ENCODE measurements at places on chromosomes 16 and 17.

DNA sequence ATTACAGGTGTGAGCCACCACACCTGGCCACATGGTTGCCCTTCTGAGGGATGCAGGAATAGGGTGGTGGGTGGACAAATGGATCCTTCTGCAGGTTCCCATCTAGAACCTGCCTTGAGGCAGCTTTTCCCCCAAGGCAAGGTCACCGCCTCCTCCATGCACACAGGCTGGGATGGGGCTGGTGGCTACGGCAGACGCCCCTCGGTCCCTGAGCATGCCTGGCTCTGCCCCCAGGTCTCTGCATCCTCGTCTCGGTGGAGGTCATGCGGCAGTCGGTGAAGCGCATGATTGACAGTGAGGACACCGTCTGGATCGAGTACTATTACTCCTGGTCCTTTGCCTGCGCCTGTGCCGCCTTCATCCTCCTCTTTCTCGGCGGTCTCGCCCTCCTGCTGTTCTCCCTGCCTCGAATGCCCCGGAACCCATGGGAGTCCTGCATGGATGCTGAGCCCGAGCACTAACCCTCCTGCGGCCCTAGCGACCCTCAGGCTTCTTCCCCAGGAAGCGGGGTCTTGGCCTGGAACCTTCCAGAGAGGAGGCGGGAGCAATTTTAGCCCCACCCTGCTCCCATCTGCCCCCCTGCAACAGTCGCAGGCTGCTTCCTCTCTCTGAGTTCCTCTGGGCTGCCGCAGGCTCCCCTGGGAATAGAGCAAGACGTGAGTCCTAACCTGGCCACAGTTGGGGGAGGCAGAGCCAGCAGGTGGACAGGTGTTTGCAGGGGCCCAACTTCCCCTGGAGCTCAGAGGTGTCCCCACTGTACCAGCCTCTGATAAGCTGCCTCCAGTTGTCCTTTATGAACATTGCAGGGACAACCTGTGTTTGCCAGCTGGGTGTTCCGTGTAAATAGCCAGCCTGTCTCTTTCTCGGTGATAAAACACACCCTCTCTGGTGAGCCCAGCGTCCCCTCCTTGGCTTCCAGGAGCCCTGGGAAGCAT, 11.7 kb downstream of the CACNG1 start:
- no peak for DNase-seq

GRCh38 chr16:30570636-30571444, 674 bp downstream of the ZNF688 start:
- DNase-seq = peak; percentile 57

DNA sequence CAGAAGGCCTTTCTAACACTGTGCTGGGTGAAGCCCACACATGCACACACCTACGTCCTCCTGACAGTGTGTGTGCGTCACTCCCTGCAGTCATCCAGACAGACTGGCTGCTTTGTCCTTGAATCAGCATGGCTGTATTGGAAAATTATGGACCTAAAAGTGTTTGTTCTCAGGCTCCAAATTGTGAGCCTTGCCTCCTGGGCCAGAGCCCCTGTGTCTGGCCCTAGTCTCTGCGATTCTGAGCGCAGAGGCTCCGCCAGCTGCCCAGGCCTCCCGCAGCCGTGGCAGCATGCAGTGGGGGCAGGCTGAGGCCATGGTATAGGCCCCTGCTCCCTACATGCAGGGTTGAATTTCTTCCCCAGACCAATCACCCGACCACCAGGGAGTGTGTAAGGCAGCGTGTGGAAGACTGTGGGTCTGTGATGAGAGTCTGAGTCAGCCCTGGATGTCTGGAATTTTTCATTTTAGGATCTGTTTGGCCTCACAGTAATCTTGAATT, 166.9 kb downstream of the LGALS9B start:
- no peak for DNase-seq

DNA sequence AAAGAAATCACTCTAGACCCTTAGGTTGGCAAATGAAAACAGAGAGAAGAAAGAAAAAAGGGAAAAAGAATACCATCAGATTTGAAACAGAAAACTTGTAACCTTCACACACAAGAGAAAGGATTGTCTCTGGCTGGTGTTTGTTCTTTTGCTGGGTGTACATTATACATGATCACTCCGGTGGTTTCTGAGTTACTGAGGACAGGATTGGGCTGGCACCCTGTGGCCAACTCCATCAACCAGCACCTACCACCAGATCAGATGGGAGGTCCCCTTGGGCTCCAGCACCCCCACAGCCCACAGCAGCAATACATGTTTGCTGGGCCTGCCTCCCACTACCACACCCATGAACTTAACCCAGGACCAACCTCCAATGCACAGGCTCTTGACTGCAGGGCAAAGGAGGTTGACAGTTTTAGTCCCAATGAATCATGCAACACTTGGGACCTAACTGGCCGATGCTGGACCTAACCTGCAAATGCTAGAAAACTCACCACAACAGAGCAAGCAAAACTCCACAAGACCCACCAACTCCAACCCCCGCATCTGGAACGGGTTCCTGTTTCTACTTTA, 308.3 kb downstream of the SOX9 start:
- no peak for DNase-seq

DNA sequence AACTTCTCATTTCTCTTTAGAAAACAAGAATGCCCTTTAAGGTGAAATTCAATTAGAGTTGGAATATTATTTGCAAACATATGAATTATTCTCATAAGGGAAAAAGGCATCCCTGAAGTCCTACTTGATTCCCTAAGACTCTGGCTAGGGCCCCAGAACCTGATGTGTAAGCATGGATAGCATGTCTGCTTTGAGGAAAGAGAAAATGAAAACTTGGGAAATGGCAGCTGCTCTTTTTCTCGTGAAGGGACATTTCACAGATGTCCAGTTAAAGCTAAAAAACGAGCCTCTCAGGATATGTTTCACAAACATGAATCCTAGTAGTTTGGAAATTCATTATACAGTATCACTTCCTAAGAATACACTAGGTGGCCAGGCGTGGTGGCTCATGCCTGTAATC, 112.3 kb upstream of the CLEC3A start:
- no peak for DNase-seq

- no peak for DNase-seq
These were observed 8.1 kb downstream of the CNP start for GRCh38 chr17:41974658-41975057.

DNA sequence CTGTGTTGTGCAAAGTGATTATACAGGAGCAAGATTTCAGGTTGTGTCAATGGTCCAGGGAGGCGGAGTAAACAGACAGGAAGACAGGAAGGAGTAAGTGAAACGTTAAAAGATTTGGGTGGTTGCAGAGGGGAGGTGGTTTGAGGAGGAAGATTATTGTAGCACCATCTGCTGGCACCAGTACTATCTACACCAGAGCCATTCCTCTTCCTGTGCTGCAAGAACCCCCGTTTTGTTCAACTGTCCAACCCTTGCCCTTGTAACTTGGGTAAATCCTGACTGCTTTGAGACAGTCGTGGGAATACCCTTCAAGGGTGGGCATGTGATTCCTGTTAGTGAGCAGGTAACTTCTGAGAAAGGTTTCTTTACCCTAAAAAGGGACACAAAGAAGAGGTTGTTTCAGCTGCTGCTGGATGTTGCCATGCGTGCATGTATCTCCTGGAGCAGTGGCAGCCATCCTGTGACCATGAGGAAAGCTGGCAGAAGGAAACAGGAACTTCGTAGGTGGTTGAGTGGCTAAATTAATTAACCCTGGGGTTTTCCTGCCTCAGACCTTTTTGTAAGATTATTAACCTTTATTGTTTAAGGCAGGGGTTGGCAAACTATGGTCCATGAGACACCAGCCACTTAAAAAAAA, 124.1 kb downstream of the PRKCA start:
- no peak for DNase-seq

GRCh38 chr17:17313350-17313991, 10.3 kb downstream of the NT5M start:
- peak; percentile 50 for DNase-seq

- no peak for DNase-seq
These were observed 4.3 kb upstream of the NLRP1 start for GRCh38 chr17:5588584-5588983.

GRCh38 chr17:71500761-71501555, 619.9 kb upstream of the SOX9 start:
- DNase-seq = no peak

- DNase-seq = peak; percentile 77
These were observed 129.8 kb downstream of the NTN1 start for GRCh38 chr17:9151091-9151490.

DNA sequence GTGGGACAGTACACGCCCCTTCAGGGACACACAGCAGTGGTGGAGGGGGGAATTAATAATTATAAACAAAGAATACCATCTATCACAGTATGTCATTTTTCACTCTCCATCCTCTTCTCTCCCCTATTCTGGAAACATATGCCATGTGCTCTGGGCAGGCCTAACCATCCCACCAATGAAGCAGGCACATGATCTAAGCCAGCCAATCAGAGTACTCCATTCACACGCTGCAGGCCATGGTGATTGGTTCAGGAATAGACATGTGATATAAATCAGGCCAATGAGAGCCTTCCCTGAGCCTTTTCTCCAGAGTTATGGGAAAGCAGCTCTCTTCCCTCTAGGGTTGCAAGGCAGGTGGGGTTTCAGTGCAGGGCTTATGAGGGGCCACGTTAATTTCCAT, 36.5 kb downstream of the GSG1L start:
- no peak for DNase-seq

- DNase-seq = no peak
These were observed 116.7 kb upstream of the CHMP6 start for GRCh38 chr17:80874866-80875445.

DNA sequence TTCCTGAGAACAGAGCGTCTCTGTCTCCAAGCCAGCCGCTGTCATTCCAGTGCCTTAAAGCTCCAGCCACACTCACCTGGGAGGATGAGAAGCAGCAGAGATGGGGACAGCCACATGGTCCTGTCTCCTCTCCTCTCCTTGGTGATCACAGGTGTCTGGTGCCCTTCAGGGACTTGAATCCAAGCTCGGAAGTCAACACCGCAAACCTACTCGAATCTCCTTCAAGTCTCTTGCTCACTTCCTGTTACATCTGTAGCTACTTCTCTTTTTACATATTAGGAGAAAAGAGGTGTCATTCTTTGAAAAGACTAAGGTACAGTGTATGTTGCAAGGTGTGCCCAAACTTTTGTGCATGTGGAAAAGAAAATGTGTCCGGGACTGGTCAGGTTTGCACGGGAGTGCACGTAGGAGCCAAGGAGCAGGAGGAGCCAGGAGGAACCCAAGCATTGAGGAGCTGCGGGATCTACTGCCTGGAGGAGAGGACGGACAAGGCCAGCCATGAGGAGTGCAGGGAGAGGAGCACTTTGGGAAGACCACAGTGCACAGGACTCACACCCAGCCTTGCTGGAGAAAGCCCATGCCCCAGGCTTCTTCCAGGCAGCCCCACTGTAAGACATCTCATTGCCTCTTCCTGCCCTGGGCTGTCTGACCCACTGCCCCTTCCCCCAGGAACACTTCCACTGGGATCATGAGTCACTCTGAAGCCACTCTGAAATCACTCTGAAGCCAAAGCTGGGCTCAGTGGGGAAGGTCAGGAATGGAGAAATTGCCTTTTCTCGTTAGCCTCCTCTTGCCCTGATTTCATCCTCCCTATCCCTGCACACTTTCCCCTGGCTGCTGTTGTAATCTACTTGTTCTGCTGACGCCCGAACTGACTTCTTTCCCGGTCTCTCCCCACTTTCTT, at the start of gene CD300LD:
CD300LD (minus strand) TSS at position 197 of the 904 bp plus-strand sequence; CDS start at position 116, 81 bp downstream.
- no peak for DNase-seq

DNA sequence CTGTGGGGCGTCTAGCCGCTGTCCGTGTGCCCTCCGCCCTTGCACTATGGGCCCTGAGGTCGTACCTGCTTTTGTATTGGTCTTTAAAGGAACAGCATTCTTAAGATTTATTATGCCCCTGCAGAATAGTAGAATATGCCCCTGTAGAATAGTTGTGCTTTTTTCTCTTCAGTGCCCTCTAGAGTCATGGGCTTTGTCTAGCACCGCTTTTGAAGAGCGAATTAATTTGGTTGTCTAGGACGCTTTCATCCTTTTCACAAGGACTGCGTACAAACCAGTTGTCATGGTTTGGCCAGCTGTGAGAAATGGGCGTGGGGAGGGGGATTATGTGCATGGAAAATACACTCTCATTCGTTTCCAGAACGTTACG, 621 bp downstream of the CEP95 start:
- peak; percentile 86 for DNase-seq

- DNase-seq = no peak
These were observed 82.4 kb downstream of the GSG1L start for GRCh38 chr16:27980919-27981700.

DNA sequence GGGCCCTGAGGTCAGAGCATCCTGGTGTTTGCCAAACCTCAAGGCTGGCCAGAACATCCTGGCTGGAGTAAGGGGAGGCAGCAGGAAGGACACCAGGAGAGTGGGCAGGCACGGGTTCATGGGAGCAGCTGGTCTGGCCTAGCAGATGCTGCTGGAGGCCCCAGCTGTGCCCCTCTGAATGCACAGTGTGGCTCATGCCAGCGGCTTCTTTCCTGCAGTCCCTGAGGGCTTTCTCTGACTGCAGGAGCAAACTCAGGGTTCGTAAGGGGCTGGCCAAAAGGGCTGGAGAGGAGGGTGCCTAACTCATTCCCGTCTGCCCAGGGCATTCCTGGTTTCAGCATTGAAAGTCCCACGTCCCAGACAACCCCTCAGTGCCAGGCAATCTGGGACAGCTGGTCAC, 78.7 kb downstream of the ZDHHC7 start:
- no peak for DNase-seq

DNA sequence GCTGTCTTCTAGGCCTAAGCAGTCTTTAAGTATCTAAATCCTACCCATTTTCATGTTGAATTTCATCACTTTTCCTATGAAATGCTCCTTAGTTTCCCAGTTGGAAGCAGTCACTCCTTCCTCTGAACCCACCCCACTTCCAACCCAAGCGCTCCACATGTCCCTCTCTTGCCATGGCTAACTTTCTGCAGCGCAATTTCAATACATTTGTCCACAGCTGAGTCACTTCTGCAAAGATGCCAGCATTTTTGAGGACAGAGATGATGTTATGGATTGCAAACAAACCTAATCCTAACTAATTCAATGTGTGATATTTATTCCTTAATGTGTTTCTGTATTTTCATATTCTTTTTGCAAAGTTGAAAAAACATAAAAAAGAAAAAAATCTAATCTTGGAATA, 71.7 kb downstream of the HLF start:
- no peak for DNase-seq

- peak; percentile 47 for DNase-seq
These were observed 1.5 kb downstream of the IRX5 start for GRCh38 chr16:54932021-54932660.

DNA sequence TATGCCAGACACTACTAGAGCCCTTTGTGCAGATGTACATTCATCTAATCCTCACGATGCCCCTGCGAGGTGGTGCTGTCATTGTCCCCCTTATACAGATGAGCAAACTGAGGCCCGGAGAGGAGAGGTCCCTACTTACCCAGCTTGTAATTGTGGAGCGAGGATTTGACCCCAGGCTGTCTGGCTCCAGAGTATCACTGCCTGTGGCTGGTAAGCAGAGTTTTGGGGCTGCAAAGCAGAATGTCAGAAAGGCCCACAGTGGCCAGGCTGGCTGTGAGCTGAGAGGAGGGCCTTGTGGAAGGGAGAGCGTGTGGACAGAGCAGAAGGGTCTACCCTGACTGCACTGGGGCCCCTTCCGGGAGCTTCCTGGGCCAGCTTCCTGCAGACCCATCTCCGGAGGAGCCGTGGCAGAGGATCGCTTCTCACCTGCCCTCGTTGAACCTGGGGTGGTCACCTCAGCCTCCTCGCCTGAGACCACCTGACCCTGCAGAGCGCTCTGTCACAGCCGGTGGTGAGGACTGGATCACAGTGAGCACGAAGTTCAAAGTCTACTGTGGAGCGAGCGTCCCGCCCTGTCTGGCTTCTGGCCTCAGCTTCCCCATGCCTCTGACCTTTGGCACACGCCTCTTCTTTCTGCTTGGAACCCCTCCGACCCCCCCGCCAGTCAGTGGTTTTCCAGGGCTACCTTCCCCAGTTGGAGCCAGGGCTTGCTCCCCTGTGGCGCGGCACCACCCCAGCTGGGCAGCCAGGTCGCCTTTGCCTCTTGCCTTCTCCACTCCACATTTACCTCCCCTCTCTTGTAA, 12.1 kb downstream of the CMIP start:
- DNase-seq = no peak
